ENCODE measurements at places on chromosomes 7 and 10.

- DNase-seq, result no peak
Measured at GRCh38 chr10:12042409-12042796, 206 bp downstream of the UPF2 start.

DNA sequence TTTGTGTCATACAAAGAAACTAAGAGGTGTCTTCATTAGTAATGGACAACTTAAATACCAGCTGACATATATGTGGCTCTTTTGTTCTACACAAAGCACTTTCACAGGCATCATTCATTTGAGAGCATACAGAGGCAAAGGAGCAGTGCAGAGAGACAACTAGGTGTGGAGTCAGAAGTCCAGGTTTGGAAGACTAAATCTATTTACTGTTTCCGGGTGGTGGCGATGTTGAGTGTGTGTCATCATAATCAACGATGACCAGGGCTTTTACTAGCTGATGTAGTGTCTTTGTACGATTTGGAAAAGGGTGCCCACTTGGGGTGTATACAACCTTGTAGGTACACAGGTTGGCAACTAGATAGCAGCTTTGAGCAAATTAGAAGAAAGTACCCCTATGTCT is 195.5 kb upstream of the CCDC6 start:
- DNase-seq, result no peak

GRCh38 chr7:35353481-35353880 is 99.6 kb upstream of the TBX20 start:
- no peak for DNase-seq

DNA sequence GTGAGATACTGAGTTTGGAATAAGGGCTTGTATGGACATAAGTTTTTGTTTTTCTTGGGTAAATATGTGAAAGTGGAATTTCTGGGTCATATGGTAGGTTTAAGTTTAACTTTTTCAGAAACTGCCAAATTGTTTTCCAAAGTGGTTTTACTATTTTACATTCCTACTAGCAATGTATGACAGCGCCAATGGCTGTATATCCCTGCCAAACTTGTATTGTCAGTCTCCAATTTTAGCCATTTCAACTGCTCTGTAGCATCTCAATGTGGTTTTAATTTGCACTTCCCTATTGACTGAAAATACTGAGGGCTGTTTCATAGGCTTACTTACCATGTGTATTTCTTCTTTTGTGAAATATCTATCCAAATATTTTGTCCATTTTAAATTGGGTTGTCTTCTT is 90.5 kb upstream of the ZNF32 start:
- no peak for DNase-seq

- DNase-seq, result no peak
Measured at GRCh38 chr7:27793780-27794179, 53.8 kb downstream of the TAX1BP1 start.

DNA sequence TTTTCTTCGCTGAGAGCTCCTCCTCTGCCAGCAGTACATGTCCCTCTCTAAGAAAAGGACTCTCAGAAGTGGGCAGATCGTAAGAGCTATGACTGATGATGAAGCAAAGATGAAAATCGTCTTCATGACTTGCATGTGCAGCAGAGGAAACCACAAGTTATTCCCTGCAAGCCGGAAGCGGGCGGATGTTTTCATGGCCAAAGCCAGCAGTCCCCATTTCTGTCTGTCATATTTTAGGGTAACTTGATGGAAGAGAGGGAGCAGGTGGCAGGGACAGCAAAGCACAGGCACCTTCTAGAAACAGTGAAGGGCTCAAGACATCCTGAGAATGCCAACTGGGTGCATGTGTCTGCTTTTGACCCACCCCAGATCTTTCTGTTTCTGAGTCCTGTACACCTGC is 19.9 kb downstream of the KLF6 start:
- no peak for DNase-seq

DNA sequence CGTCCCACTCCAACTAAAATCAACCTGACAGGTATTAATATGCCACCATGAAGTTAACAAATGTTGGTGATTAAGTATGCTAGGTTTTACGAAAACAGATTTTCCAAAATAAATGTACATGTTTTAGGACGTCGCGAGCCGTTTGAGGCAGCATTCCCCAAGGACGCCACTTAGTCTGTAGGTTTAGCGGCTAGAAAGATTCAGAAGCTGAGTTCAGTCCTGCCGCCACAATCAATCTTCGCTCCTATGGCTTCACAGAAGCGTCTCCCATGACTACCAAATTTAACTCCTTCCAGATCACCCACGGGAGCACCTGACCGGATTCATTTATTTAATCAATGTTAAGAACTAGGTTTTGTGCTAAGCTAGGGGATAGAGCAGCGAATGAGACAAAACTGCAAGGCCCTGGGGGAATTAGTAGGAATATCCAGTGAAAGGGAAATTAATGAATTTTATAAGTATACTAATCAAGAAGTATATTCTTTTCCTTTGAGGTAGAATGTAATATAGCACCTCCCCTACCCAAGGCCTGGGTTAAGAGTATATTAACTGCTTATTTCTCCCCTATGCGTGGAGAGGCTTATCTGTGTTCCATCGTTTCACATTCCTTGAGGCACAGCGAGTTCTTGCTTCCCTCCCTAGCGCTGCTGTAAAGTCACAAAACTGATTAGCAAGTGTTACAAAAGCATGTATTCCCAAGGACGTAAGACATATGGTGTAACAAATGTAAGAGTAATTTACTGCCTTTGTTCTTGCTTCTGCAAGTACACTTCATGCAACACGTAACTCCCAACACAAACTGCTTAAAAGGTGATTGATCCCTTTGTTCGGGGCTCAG is 994 bp upstream of the CYP51A1 start:
- DNase-seq, result peak; percentile 31

DNA sequence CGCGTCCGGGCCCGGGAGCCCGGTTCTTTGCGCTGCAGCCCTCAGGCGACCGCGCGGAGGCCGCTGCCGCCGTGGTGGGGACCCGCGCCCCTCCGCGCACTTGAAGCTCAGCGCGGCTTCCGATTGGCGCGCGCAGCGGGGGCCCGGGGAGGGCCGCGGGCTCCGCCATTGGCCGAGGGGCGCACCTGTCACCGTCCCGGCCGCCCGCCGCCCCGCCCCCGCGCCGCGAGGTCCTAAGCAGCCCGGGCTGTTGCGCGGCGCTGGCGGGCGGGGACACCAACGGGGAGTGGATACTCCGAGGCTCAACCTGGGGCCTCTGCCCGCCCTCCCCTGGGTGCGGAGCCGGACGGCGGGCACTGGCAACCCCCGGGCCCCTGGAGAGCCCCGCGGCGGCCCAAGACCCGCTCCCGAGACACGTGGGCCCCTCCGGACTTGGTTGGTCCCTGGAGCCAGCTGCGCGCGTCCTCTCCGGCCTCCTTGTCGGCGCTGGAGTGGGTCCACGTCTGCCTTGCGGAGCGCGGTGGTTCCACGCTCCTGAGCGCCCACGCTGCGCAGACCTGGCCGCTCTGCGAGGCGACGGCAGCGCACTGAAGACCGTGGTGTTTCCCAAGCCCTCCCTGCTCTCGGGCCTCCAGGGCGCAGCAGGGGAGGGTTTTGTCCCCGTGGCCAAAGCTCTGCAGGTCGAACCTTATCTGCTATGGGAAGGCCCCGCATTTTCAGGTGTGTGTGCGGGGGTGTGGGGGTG is at the start of gene MNX1:
MNX1 (minus strand) TSS at position 76 of the 745 bp plus-strand sequence. CDS start 313 bp downstream, outside the sequence.
- peak; percentile 71 for DNase-seq

GRCh38 chr7:30148951-30149459 is 14.2 kb downstream of the MTURN start:
- DNase-seq, result peak; percentile 59

- no peak for DNase-seq
Measured at GRCh38 chr7:29255906-29256692, 61.5 kb downstream of the CHN2 start.

DNA sequence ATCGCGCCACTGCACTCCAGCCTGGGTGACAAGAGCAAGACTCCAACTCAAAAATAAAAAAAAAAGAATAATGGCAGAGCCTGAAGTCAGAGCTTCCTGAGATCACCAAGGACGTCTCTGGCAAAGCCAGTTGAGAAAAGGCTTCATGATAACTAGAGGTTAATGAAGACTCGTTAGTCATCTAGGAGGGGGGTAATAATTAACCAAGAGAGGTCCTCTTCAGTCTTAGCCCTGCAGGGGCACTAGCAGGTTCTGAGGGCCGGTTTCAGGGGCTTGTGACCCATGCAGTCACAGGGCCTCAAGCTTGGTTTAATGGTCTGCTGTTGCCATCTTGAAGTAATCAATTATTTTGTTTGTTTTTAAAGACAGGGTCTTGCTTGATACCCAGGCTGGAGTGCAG is 28.6 kb upstream of the PROSER2 start:
- DNase-seq, result no peak

- DNase-seq, result no peak
Measured at GRCh38 chr10:124204726-124205125, 111.3 kb upstream of the CHST15 start.

DNA sequence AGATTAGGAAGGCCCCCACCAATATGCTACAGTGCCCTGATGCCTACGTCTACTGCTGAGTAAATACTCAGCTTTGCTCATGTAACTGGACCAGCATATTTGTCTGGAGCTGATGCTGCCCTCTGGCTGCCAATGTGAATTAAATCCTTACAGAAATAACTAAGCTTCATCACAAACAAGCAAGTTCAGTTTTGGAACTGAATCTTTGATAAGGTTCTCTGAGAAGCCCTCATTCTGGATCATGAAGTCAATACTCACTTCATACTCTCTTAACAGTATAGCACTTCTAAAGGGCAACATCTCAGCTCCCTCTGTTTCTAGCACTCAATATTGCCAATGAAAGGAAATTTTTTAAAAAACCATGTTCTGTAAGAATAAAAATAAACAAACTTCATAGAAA is 246.7 kb downstream of the ETV1 start:
- DNase-seq, result peak; percentile 25

DNA sequence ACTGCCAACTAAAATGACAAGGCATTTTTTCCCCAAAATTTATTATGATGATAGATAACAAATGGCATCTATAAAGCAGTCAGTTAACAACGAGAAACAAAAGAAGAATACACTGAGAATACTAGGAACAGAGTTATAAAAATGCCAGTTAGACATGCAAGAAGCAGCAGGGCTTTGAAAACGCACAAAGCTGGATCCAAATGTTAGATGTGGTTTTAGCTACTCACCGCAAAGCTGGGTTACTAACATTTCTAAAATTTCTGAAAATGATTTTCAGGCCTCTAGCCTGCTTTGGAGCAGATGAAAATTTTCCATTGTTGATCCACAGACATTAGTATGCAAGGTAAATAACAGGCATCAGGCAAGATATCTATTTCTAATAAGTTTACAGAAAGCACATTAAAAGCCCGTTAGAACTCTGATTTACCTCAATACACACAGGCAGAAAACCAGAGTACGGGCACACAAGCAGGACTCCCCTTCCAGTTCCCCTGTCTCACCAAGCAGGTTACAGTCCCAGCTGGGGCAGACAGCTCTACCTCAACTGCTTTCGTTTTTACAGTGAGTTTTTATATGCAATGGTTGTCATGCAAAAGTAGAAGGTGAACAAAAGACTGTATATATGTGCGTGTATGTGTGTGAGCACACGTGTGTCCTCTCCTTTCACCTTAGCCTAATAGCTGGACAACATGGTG is 37.9 kb downstream of the GLI3 start:
- no peak for DNase-seq

DNA sequence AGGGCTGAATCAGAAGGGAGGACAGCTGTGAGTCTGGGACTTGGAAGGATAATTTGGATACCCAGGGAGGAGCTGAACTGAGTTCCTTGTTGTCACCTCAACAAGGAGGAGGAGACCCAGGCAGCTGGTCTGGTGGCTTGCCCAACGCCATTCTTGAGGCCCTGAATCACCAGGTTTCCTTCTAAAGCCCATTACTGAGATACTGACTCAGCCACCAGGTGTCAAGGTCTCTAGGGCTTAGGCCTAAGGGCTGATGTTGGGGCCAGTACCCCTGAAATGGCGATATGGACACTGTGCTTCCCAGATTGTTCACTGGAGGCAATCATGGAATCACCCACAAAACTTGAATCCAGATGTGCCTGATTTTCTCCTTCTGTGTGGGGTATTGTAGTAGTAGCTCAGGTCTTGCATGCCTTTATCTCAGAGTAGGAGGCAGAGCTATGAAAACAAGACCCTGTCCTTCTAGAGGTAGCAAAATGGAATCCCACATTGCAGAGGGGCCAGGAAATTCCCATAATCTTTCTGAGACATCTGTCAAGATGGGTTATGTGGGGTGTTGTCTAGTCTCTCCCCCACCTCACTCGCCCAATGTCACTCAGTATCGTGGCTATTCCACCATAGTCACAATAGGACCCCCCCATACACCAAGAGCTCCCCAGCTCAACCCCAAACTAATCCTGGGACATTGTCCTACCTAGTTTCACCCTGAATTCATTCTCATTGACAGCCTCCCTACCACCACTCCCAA is 1.8 kb upstream of the ATG9B start:
- no peak for DNase-seq

GRCh38 chr10:27285093-27285492 is 44.5 kb upstream of the ACBD5 start:
- DNase-seq, result no peak

GRCh38 chr10:113331961-113332360 is 220.9 kb upstream of the HABP2 start:
- DNase-seq, result no peak

DNA sequence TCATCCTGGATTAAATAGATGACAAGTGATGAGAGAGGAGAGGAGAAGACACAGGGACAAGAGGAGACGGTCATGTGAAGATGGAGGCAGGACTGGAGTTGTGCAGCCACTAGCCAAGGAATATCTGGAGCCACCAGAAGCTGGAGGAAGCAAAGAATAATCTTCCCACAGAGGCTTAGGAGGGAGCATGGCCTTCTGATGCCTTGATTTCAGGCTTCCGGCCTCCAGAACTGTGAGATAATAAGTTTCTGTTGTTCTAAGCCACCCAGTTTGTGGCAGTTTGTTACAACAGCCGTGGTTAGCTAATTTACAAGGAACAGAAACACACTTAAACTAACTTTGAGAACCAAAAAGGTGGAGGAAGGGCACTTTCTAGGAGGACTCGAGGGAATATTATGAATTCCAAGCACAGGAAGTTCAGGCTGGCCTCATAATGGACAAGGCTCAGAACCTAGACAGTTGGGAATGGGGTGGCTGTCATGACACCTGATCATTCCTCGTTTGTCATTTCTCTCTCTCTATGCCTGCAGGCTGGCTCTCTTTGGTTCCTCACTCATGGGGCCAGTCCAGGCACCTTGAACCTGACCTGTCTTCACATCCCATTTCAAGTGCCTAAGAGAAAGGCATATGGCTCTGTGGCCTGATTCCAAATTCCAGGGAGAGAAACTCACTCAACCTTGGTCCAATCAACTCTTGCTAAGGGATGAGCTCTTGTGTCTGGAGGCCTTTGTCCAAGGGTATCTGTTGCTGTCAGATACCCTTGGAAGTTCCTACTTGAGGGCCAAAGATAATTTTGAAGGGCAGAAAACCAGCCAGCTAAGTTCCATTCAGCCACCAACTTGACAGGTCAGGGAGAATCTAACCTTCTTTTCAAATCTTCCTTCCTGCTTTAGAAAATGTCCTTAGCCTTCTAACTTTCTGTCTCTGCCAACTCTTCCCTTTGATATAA is 33.5 kb upstream of the PDZD8 start:
- DNase-seq, result no peak

- DNase-seq, result no peak
Measured at GRCh38 chr7:38658921-38659320, 27.7 kb upstream of the AMPH start.

GRCh38 chr7:102460467-102460866 is 4.2 kb downstream of the ALKBH4 start:
- DNase-seq, result no peak

- DNase-seq, result peak; percentile 50
Measured at GRCh38 chr10:91088300-91089140, 131.9 kb upstream of the PCGF5 start.

- no peak for DNase-seq
Measured at GRCh38 chr10:100182908-100183307, 2.9 kb downstream of the ERLIN1 start.
